ENCODE measurements at places on chromosomes 7 and 10.

DNA sequence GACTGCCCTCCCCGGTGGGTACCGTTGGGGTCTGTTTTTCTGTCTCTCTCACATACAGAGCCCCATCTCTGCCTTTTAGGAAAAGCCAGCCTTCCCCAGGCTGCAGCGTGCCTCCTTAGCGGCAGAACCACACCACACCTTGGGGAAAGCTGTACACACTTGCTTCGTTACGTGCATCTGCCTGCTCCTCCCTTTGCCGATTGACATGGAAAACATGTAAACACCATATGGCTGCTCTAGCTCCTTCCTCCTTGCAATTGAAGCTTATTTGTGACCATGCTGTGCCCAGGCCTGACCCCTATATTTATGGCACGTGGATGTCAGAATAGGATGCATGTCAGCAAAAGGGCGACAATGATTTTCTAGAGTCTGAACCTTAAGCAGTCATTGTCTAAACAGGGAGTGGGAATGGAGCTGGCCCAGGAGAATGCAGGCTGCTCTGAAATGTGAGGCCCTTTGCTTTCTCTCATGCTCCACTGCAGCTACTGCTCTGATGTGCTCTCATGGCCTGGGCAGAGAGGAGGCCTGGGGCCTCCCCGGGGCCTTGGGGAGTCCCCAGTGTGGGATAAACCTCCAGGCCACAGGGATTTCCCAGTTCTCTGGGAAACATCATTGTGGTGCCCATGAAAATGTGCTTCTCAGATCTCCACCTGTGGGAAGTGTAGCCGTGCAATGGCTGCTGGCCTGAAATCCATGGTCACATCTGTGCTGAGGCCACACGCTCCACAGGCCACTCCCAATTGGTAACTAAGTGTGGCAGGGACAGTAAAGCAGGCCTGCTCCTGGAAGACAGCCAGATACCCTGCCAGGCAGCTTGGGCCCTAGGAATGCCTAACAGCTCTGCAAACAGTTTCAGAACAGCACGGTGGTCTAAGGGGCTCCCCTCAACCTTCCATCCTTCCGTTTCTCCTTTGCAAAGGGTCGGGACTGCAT is 18.6 kb downstream of the PDE6C start:
- no peak for DNase-seq

DNA sequence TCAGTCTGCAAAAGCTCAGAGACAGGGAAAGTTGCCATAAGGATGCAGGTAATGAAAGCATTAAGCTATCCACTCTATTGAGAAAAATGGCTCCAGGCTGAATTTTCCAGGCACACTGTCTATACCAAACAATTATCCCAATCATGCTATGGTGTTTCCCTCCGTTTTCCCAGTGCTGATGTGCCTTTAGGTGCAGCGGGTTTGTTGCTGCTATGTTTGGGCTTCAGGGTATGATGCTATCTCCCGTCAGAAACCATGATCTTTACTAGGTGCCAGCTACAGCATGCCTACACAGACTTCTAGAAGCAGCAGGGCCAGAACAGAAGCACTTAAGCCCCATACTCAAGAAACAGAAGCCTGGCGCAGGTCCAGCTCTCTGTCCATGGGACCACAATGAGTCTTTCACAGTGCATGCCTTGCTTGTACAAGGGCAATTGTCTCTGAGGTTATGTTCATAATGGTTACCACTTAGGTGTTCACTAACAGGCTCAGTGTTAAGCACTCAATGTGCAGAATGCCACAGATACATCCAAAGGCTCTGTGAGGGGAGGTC is 19.4 kb downstream of the STEAP1B start:
- peak; percentile 93 for DNase-seq

DNA sequence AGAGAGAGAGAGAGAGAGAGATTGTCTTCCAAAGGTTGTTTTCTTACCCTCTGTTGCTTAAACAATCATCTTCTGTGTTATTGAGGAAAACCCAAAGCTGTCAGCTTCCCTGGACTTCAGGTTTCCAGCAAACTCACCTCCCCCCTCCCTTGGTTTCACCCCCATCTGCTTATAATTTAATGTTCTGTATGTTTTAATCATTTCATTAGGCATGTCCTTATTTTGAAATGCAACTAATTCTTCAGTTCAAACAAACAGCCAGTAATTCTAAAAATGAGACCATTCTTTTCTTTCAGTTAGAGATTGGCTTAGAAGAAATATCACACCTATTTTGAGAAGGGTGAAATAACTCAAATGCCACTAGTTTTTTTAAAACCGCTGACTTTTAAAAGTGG is 102.9 kb downstream of the FAM204A start:
- DNase-seq: no peak

GRCh38 chr10:4001811-4002210 is 216.8 kb upstream of the KLF6 start:
- no peak for DNase-seq

- DNase-seq: peak; percentile 30
Measured at GRCh38 chr7:27215356-27215755, 15.5 kb upstream of the HOXA13 start.

DNA sequence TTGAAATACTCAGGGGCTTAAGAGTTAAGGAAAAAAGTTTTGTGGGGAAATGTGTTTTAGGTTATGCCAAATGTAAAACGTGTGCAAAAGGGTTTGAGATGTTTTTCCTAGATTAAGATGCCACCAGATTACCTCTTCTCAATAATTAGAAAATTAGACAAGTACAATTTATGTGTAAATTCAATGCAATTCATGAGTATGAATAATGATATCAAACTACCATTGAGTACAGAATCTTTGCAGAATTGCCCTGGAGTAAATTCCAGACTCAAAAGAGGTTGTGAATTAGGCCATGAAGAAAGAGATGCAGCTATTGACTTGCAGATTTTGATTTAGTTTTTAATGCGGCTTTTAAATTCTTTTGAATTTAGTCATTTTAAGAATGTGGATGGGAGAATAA is 159.4 kb upstream of the INHBA start:
- DNase-seq: no peak

DNA sequence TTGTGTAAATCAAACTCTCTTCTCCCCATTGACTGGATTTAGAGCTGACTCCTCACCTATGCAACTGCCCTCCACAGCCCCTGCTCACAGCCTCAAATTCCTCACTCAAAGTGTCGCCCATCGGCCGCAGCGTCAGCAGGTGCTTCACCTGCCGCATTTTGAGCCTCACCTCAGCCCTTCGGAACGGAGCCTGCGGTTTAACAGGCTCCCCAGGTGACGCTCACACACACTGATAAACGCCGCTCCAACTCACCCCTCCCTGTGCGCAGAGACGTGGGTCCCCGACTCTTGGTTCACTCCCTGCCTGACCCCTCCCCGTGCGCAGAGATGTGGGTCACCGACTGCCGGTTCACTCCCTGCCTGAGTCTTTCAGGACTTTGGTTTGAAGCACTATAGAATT is 57.1 kb downstream of the CARD11 start:
- DNase-seq: no peak

DNA sequence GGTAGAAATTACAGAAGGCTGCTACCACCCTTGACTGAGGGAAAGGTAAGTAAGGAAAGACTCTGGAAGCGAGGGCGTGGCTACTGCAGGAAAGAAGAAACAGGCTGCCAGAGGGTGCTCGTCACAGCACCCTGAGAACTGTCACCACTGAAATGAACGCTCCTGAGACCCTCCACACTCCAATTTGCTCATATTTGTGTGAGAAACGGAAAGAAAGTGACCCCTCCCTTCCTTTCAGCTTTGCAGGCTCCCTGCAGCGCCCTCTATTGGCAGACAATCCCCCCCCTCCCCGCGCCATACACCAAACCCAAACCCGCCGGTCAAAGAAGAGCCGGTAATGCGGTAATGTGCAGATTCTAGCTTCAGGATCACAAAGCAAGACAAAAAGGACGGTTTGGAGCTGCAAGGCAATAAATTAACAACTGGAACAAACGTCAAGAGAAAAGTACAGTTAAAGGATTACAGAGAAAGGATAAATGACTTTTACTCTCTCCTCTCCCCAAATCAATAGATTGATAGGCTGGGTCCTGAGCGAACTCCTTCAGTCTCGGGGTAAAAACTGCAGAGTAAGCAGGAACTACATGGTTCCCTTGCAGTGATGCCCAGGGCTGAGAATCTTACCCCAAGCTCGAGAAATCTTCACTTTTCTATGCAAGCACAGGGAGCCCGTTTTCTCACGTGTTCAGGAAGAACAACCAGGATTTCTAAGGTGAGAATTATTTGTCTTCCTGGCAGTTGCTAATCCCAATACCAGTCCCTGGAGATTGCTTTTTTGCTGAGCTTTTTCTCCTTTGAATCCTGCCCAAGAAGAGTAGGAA is 47.6 kb downstream of the STEAP1B start:
- DNase-seq: peak; percentile 85

- DNase-seq: no peak
Measured at GRCh38 chr10:69104994-69105790, 17.3 kb downstream of the SRGN start.

GRCh38 chr10:119409385-119409784 is 133.1 kb downstream of the RGS10 start:
- DNase-seq: no peak

DNA sequence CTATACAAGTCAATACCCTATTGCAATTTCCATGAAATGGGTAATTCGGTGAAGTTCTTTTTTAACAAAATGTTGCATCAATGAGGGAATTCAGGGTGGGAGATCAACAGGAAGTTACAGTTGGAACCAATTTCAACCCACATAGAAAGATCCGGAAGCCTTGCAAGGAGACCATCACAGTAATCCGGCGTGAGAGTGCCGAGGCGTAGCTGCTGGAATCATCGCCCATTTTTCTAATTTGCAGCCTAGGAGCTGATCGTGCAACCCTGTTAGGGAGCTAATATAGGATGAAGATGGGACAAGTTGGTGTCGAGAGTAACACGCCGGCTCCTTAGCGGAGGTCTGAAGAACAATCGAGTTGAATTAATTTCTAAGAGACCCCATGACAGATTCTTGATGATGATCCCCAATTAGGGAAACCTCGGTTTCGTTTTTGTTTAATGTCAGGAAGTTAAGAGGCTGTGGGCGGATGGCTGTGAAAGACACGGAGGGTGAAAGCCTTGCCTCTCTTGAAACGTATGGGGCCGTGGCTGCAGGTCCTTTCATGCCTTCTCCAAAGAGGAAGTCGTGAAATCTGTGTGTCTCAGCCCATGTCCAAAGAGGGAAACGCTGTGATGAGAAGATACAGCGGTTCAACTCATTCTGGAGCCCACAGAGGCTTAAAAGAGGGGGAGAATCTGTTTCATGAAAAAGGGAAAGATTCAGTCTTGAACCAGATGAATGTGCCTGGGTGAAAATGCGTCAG is 51.2 kb upstream of the CARD11 start:
- DNase-seq: no peak

DNA sequence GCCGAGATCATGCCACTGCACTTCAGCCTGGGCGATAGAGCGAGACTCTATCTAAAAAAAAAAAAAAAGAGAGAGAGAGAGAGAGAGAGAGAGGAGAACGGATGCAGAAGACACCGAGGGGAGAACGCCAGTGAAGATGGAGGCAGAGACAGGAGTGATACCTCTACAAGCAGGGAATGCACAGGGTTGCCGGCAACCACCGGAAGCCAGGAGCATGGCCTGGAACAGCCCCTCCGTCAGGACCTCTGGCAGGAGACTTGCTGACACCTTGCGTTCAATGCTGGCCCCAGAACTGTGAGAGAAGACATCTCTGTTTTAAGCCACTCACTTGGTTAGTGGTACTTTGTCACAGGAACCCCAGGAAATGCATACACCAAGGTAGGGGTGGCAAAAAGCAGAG is 38.1 kb upstream of the DUSP5 start:
- peak; percentile 42 for DNase-seq

GRCh38 chr7:12111422-12112405 is 99.4 kb upstream of the TMEM106B start:
- DNase-seq: peak; percentile 70

GRCh38 chr7:117962366-117962994 is 89.2 kb upstream of the CTTNBP2 start:
- DNase-seq: no peak

DNA sequence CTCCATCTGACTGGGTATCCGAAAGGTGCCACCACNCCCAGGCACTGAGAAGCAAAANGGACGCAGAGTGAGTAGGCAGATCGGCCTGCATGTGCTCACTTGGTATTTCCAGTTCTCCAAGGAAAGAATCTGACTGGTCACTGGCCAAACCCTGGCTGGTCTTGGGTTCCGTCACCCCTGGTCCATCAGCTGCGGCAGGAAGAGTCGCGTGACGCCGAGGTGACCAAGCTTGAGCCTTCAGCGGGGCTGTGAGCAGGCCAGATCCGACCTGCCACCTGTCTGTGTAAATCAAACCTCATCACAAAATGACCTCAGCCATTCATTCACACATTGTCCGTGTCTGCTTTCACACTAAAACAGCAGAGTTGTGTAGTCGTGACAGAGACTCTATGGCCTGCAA is 28.8 kb upstream of the CHST15 start:
- DNase-seq: no peak

DNA sequence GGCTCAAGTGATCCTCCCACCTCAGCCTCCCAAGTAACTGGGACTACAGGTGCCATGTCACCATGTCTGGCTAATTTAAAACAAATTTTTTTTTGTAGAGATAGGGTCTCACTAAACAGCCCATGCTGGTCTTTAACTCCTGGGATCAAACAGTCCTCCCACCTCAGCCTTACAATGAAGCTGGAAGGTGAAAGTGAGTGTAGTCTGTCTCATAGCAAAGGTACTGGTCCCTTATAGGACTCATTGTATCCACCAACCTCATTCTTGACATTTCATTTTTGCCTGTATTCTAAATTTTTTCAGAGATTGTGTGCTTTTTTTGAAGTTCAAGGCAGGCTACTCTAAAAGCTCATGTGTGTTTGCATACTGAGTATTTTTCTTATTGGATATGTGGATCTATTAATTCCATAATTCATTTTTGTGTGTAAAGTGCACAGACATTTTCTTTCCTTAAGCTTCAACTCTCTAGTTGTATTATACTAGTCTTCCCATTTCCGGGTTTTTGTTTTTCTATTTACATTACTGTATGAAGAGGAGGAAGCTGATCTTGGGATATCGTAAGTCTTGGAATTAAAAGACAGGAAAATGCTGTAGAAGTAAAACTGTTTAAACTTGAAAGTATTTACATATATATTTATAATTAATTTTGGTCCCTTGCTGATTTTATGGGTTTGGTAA is 13.3 kb downstream of the KMT2E start:
- no peak for DNase-seq

- DNase-seq: peak; percentile 39
Measured at GRCh38 chr10:49082766-49083165, 32.6 kb downstream of the VSTM4 start.

- DNase-seq: no peak
Measured at GRCh38 chr10:100735087-100735336, 10.4 kb upstream of the PAX2 start.

DNA sequence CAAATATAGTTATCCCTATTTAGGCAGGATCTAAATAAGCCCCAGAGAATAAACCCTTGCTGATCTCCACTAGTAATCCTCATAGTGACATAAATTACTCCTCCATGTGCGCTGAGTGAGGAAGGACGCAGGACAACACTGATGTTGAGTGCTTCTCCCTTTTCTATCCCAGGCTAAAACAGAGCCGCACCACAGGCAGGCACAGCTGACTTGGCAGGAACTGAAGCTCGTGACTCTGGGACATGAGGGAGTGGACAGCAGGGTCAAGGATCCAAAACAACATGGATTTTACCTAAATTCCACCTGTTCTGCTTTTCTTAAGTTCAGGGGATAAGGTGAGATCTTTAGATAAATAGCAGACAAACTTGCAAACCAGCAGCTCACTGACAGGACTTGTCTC is 46.0 kb downstream of the VOPP1 start:
- DNase-seq: no peak

- no peak for DNase-seq
Measured at GRCh38 chr7:23664122-23664521, 15.9 kb upstream of the FAM221A start.

GRCh38 chr7:149719912-149720335 is 53.5 kb downstream of the ZNF467 start:
- DNase-seq: peak; percentile 77

All from islet precursor cell (in vitro differentiated cells).